Fibroblast of gingiva (primary cell): ENCODE measurements at places on chromosomes 16 and 17.

DNA sequence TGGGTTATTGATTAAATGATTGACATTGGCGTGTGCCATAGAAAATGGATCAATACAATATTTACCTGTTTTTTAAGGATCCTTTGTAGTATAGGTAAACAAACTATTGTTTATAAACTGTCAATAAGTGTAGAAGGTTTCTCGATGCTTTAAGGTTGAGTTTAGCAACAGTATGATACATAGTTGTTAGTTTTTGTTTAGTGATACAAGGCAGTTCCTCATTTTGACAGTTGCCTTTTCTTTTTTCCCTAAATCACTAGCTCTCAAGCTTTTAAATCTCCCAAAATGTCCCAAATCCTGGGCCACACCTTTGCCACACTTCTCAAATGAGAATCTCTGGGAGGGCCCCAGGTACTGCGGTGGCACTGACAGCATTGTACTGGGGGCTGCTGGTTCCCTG, 57.3 kb downstream of the EPN2 start:
- DNase-seq = no peak

GRCh38 chr16:21647562-21648164, 4.7 kb downstream of the IGSF6 start:
- no peak for DNase-seq

DNA sequence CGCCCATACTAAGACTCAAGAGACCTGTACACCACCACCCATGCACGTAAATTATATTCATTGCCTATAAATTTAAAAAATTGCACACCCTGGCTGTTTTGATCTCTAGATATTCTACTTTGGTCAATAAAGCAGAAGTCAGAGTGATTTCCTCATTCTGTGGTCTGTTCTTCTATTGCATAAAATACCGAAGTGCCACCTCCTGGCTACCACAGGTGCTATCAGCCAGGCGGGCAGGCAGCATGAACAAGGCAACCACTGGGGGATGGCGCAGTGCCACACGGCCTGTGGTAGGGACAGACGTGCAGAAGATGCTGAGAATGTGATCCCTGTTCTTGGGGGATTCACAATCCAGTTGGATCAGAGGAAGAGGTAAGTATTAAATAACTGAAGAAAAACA, 122.3 kb downstream of the CDK5R1 start:
- no peak for DNase-seq

DNA sequence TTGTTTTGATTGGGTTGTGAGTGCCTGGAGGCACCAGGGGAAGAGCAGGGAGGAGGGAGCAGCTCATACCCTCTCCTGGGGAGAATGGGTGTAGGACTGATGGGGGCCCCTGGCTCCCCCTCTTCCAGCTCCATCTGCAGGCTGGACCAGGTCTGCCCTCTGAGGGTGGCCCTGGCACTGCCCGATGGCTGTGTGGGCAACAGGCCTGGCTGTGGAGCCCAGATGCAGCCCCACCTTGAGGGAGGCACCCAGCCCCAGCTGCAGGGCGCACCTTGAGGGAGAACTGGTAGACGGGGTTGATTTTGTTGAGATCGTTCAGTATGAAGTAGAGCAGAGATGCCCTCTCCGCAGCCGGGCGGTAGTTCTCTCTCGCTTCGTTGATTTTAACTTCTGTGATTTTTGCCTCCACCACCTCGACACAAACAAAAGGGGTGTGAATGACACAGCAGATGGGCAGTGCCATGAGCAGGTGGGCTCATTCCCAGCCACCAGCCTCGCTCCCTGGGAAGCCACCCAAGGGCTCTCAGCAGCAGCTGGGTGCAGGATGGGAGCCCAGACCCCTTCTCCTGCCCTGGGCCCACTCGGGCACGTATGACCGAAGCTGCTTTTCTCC, 71.6 kb downstream of the PGS1 start:
- no peak for DNase-seq

GRCh38 chr17:51670899-51671298, 410.6 kb downstream of the UTP18 start:
- DNase-seq = no peak
